ENCODE measurements at places on chromosomes 5 and 9. TPM values are rescaled to one million over a fixed set of nuclear protein-coding genes. Genes with fewer than 3 reads are reported as not detected.

The TTC16 gene
- total RNA-seq, result not detected

The SLC4A9 gene
- total RNA-seq, result not detected

The TSSK1B gene
- total RNA-seq, result 0.57 TPM

The GMCL2 gene
- not detected for total RNA-seq

The SV2C gene
- not detected for total RNA-seq

The SPARC gene
- total RNA-seq, result 1,594 TPM

The PCDHGA2 gene
- total RNA-seq, result 2.0 TPM

The SVEP1 gene
- 16.2 TPM for total RNA-seq
